ENCODE measurements at places on chromosomes 3 and 15.
A peak's percentile ranks its signal among the peaks of the same experiment; 100 is the strongest.

DNA sequence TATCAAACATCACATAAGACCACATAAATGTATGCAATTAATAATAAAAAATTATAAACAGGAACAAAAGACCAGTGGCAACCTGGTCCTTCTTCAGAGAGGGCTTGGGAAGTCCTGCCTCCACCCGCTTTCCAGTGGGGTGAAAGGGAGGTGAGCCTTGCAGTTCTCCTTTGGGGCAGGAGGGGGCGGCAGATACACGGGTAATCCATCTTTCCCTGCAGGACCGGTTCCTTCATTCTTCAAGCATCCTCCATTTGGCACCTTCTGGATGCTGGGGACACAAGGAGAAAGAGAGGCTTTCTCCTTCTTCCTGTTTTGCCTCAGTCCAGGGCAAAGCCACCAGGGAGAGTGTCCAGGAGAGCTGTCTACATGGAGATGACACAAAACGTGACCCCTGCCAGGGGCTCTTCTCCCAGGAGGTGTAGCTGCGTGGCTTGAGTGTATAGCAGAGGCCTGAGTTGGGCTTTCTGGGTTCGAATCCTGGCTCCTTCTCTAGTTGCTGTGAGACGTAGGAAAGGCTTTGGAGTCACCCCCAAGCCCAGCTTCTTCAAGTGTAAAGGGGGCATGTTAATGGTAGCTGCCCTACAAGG lies 23.2 kb downstream of the RPLP1 start:
- DNase-seq, result no peak

DNA sequence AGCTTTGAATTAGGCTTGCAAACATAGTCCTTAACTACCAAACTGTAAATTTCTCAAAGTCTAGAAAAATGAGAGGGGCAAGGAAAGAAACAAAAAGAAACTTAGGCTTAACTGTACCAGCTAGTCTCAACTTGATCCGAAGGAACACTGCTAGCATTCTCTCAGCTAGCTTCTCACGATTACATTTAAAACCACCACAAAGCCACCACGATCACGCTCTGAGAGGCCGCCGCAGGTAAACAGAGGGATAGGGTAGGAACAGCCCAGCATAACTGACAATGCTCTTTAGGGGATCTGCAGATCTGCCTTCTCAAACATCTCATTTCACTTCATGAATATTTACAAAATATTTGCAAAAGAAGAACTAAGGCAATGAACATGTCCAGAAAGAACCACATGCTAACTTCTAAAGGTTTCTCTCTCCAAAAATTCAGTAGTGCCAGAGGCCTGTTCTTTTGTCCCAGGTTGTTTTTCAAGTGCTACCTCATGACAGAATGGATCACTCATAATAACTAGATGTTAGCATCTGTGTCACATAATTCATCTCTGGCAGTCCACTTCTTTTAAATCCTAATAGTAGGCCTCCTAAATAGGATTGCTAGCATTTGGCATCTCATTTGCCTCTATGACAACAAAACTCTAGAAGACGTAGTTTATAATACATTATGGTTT lies 18.9 kb downstream of the VGLL4 start:
- no peak for DNase-seq

- DNase-seq, result no peak
Observed at GRCh38 chr3:112650482-112650881, 9.5 kb upstream of the CCDC80 start.

DNA sequence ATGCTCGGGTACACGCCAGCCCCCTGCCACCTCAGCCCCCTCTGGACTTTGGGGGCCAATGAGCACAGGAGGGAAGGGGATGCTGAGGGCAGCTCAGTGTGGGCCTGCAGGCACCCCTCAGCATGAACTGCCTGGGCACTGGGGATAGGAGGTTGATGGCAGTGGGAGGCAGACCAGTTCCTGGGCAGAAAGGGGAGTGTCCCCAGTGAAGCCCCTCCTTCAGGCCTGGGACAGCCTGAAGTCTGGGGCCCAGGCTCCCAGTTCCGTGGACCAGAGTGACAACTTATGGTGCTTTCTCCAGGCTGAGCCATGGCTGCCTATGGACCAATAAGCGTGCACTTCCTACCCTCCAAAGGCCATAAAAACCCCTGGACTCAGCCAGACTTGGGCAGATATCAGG lies 63.3 kb upstream of the IMPG2 start:
- DNase-seq, result no peak

- peak; percentile 16 for DNase-seq
Observed at GRCh38 chr3:193190146-193190786, 50.8 kb upstream of the PLAAT1 start.

GRCh38 chr3:59436164-59436958 lies 386.5 kb upstream of the CFAP20DC start:
- DNase-seq, result no peak

GRCh38 chr3:55678546-55679216 lies 191.6 kb upstream of the WNT5A start:
- no peak for DNase-seq

DNA sequence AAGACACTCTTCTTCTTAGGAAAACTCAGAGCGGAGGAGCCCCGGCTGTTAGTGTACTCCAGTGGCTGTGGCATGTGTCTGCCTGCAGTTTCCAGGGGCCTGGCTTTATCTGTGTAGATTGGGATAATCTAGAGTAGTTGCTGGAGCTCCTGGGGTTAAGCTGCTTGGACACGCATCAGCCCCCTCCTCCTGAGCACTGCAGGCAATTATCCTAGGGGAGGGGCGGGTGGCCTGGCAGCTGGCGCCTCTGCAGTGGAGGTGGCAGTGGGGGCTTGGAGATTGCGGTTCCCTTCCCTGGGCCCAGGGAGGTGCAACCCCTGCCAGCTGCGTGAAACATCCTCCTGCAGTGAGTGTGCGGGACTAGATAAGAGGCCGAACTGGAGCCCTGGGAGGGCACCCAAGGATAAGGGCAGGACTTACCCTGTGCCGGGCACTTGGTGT lies 68.2 kb downstream of the EFCAB12 start:
- no peak for DNase-seq

- no peak for DNase-seq
Observed at GRCh38 chr3:5022966-5023776, 43.9 kb downstream of the BHLHE40 start.

DNA sequence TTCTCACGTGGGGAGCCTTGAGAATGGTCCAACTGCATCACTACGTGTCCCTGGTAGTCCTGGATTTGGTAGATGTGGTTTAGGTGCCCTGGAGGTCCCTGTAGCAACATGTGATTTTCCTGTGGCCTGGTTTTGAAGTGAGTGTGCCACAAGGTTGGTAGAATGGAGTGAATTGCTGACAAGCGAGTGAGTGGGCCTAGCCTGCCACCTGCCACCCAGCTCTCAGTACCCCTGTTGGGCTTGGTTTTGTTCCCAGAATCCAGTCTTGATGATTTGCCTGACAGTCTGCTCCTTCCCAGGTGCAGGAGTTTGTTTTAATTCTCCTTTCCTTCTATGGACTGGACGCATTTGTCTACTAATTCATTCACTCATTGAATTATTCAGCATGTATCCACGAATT lies 19.4 kb downstream of the RPLP1 start:
- no peak for DNase-seq

DNA sequence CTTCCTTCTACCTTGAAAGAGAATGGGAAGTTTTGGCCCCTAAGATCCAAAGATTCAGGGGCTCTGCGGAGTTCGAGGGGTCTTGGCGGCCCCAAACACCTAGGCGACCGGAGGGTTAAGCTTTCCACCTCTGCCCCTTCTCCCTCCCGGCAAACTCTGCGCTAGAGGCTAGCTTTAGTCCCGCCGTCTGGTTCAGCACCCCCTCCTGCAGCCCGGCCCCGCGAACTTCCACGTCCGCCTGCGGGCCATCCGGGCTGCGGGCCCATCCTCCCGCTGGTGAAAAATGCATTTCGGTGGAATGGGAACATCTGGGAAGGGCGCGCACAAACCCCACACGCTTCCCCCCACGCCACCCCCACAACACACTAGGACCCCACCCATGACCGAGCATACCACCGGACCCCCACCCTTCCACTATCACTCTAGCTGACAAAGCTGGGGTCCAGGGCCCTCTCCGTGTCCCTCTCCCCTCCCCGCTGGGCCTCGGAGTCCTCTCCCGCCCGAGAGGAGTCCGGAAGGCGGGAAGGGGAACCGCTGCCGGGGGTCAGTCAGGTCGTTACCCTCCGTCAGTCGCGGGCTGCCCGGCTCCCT lies 1.0 kb downstream of the SHOX2 start:
- DNase-seq, result no peak

GRCh38 chr3:133472889-133473288 lies 73.0 kb downstream of the BFSP2 start:
- no peak for DNase-seq

- DNase-seq, result no peak
Observed at GRCh38 chr3:52281981-52282801, 3.7 kb upstream of the WDR82 start.

- no peak for DNase-seq
Observed at GRCh38 chr3:43043793-43044192, 62.1 kb downstream of the POMGNT2 start.

DNA sequence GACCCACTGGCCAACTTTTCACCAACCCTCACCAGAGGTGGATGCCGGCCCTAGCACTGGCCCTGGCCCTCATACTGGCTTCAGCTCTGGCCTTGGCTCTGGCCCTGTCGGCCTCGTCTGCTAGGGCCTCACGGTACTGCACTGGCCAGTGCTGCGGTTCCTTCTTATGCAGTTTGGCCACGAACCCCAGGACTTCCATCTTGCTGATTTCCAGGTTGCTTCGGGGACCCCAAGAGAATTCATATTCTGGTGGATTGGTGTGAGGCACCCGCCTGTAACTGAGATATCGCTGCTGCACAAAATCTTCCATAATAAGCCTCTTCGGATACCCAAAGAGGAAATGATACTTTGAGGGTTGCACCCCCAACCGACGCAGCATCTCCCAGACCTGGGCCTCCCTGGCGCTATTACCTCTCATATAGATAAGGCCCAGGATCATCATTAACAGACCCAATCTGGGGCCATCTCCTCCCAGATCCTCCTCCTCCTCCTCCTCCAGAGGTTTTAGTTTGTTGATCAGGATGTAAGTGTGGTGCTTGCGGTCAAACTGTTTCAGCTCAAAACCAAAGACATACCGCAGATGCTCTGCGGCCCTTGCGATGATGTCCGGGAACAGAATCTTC lies 883 bp downstream of the MAGEF1 start:
- DNase-seq, result no peak

DNA sequence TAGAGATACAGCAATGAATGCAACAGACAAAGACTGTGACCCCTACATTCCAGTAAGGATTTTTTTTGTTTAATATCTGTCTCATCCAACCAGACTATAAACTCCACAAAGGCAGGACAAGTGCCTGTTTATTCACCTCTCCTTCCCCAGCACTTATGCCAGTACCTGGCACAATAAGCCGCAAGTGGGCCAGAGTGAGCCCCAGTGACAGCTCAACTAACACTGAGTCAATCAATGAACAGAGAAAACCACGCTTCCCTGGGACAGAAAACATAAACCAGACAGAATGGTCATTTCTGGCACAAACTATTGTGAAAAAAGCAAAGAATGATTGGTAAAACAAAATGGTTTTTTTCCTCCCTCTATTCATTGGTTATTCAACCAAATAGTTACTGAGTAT lies 52.2 kb downstream of the RYK start:
- no peak for DNase-seq

DNA sequence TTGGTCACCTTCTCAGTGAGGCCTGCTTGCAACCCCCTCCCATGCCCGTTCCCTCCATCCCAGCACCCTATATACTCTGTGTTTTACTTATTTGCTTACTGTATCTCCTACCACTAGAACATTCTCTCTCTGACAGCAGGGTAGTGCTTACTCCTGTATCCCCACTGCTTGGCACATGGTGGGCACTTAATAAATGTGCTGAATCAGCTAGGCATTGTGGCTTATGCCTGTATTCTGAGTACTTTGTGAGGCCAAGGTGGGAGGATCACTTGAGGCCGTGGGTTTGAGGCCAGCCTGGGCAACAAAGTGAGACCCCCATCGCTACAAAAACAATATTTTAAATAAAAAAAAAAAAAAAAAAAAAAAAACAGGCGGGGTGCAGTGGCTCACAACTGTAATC lies 7.6 kb upstream of the SHISA5 start:
- DNase-seq, result no peak

GRCh38 chr15:90646662-90647305 lies 70.4 kb upstream of the BLM start:
- DNase-seq, result no peak
